ENCODE measurements at places on chromosomes 16 and 17. TPM values are rescaled to one million over a fixed set of nuclear protein-coding genes. Genes with fewer than 3 reads are reported as not detected.

DNA sequence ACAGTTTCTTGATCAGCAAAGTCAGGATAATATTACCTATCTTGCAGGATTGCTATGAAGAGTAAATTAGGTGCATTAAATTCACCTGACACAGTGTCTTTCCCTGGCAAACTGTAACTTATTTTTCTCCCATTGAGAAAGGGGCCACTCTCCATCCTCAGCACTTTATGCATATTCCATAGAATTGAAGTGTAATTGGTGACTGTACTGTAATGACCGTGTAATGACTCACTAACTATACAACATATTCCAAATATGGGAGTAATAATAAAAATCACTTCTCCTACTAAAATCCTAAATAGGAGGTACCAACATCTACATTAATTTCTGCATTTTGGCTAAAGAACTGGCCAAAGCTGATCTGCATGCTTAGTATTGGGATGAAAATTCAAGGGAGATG lies 141.9 kb upstream of the NOG start:
- DNase-seq: no peak

DNA sequence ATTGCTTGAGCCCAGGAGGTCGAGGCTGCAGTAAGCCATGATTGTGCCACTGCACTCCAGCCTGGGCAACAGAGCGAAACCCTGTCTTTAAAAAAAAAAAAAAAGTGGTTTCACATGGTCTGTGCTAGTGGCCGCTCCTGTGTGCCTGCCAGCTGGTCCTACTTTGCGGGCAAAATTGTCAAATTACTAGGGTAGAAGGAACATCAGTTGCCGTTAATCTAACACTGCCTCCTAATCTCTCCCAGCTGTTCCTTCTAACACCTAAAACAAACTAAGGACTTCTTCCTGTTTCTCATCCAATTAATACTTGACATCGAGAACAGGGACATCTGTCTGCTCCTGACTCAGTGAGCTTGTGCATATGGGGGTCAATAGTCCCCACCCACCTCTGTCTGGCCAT lies 23.9 kb downstream of the TMEM11 start:
- no peak for DNase-seq

DNA sequence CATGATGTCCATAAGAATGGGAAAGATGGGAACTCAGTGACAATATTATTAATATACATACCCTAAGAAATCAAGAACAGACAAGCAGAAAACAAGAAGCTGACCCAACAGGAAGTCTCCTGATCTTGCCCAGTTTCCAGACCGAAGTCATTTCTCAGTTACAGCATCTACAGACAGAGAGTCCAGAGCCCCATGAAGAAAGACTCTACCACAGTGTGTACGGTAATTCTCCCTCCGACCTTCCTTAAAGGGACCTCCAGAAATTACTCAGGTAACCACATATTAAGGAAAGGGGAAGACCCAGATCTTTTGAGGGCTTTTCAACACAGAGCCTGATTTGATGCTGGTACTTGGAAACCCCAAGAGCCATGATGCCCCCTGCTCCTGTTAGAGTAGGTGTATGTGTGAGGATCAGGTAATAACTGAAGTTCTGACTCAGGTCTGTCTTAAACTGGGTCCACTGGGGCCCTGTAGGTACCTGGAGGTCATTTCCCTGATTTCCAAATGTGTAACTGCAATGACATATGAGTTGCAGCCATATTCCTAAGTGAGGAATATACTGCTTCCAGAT lies 132.4 kb downstream of the ABCA8 start:
- DNase-seq: no peak

DNA sequence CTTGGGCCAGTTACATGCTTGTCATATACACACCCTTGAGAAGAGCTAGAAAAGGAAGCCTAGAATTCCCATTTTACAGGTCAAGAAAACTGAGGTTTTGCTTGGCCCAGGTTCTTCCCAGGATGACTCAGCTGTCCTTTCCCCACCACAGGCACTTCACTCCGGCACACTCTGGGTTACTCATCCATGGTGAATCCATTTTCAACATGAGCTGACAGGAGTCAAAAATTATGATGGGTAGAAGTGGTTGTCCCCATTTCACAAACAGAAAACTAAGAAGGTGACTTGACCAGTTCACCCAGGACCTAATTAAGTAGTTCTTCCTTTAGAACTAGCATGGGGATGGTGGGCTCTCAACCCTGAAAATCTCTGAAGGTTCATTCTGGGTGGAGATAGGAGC lies 67.2 kb downstream of the USP22 start:
- no peak for DNase-seq

DNA sequence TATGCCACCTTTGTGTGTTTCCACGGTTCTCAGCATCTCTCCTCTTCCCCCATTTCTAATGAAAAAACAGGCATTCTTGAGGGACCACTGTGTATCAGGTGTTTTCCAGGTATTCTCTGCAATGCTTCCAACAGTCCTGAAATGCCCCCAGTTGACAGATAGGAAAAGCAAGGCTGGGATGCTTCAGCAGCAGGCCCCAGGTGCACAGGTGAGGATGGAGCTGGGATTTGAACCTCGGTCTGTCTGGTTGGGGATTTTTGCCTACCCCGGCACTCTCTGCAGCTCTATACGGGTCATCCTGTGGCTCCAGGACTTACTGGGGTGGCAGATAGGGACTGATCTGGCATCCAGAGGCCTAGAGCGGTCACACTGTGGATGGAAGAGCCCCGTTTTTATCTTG lies 180.5 kb upstream of the GSE1 start:
- no peak for DNase-seq

GRCh38 chr17:41452281-41452680 lies 11.5 kb upstream of the KRT38 start:
- DNase-seq: peak; percentile 35

Gene ITGAD
- total RNA-seq: not detected

DNA sequence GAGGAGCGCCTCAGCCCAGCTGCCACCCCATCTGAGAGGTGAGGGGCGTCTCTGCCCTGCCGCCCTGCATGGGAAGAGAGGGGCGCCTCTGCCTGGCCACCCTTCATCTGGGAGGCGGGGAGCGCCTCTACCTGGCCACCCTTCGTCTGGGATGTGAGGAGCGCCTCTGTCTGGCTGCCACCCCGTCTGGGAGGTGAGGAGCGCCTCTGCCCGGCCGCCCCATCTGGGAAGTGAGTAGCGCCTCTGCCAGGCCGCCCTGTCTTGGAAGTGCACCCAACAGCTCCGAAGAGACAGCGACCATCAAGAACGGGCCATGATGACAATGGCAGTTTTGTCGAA lies 114.4 kb upstream of the CES5A start:
- DNase-seq: no peak

DNA sequence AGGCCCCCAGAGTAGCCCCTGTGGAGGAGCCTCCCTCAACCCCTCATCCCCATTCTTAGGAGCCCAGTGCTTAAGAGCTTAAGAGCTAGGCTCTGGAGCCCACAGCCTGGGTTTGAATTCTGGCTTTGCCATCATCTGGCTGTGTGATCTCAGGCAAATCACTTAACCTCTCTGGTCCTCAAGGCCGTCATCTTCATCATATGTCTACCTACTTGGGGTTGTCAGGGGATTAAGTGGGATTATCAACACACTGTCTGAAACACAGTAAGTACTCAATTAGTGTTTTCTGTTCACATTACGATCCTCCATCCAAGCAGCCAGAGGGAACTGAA lies 4.8 kb downstream of the SREBF1 start:
- DNase-seq: no peak

Gene TBC1D3C
- total RNA-seq: not detected

Gene ARL5C
- not detected for total RNA-seq

GRCh38 chr17:42387661-42388380 lies 421 bp downstream of the STAT3 start:
- peak; percentile 53 for DNase-seq

Gene TNK1
- total RNA-seq: 0.78 TPM

Gene TLCD3A
- total RNA-seq: 15.3 TPM

DNA sequence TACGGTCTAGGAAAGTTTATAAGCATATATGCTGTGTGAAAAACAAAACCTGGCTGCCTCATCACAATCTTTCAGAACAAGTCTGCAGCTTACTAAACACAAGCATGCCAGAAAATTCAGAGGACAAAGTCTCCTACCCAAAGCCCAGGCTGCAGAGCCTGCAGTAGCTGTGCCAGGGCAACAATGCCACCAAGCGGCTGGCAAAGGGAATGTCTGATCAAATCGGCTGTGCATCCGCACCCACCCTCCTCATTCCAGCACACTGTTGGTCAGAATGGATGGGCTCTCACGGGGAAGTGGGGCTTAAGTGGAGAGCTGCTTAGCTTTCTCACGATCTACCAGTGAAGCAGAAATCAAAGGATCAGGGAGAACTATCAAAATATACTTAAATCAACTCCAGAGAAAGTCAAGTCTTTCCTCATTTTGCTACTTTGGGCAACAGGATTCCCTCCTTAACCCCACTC lies 73.5 kb downstream of the CYTH1 start:
- peak; percentile 79 for DNase-seq

Gene PDILT
- total RNA-seq: not detected

GRCh38 chr16:25038239-25038954 lies 23.2 kb upstream of the ARHGAP17 start:
- no peak for DNase-seq

Gene RDM1
- 2.4 TPM for total RNA-seq

Gene SLC13A2
- total RNA-seq: not detected

- DNase-seq: no peak
These were observed 86.1 kb downstream of the ZFHX3 start for GRCh38 chr16:72961863-72962262.

GRCh38 chr17:10648381-10648780 lies 8.7 kb downstream of the MYH3 start:
- no peak for DNase-seq

Gene APOH
- total RNA-seq: not detected

DNA sequence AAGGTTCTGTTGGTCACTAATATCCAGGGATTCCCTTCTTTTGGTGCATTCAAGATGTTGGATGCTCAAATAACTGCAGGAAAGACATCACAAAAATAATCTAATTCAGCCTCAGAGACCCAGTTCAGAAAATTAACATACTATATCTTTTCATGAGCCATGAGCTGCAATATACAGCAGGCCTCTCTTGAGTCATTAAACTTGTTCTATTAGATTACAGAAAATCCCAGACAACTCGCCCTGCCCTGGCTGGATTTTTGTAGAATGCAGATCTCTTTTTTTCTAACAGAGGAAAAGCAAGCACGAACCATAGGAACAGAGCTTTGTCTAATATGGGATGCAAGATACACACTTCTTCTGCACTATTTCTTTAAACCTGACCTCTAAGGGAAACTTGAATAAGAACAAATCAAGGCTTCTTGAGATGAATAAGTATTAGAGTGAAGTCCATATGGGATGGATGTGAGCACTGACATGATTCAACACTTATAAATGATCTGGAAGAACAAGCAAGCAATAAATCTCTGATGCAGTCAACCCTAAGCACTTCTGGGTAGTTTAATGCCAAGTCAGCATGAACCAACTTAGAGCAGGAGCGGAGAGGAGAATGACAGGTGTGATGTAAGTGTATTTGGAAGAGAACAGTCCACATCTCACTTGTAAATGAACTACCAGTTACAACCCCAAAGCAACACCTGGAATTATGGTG lies 70.7 kb upstream of the GNAO1 start:
- no peak for DNase-seq

DNA sequence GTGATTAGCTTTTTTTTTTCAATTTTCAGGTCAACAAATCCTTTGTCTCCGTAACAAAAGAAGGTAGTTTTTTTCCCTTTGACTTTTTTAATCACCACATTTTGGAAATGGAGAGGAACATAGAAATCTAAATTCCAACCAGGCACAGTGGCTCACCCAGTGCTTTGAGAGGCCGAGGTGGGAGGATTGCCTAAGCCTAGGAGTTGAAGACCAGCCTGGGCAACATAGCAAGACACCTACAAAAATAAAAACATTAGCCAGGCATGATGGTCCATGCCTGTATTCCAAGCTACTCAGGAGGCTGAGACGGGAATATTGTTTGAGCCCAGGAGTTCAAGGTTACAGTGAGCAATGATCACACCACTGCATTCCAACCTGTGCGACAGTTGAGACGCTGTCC lies 5.7 kb downstream of the PSMD7 start:
- no peak for DNase-seq

Gene TEKT5
- total RNA-seq: not detected

Gene CCL23
- total RNA-seq: not detected

Gene PLA2G10
- not detected for total RNA-seq

Gene UTP4
- 13.1 TPM for total RNA-seq

Gene LMF1
- total RNA-seq: 20.4 TPM

GRCh38 chr17:49588726-49589576 lies 13.3 kb downstream of the NXPH3 start:
- peak; percentile 36 for DNase-seq
